ENCODE measurements at places on chromosomes 16 and 17.

DNA sequence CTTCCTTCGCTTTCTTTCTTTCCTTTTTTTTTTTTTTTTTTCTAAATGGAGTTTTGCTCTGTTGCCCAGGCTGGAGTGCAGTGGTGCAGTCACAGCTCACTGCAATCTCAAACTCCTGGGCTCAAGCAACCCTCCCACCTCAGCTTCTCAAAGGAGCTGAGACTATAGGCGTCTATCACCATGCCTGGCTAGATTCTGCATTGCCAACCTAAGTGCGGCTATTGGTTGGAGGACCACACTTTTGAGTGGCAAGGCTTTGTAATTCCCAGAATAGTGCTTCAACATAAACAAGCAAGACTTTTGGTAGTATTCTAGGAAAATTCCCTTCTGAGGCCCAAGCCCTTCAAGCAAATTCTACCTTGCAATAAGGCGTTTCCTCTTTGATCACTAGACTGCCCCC is 107.8 kb downstream of the YPEL2 start:
- no peak for DNase-seq

- no peak for DNase-seq
Measured at GRCh38 chr16:89007371-89008249, 30.6 kb upstream of the CBFA2T3 start.

DNA sequence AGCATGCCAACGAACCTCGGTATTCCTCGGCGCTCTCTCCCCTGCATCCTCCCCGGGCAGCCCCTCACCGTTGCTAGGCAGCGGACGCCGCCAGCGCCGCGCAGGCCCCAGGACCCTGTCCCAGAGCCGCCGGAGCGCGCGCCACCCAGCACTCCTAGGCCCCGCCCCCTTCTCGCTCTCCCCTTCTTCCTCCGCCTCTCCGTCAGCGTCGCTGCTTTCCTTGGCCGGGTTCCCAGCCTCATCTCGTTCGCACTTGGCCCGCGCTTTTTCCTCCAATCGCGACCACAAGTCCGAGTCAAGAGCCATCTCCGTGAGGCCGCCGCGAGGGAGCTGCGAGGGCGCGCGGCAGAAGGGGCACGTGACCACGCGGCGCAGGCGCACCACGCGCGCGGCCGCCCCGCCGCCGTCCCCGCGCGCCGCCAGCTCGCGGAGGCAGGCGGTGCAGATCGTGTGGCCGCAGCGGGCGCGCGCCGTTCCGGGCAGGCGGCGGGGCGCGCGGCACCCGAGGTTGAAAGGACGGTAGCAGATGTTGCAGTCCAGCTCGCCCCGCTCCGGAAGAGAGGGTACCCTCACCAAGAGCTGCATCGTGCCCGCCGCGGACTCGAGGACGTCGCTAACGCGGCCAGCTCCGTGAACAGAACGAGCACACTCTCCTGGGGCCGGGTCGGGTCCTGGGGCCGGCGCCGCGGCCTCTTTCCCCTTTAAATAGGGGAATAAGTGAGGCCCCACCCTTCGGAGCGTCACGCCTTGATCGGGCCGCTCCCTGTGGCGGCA is at the start of gene RNF227:
TSS of gene RNF227 (minus strand) at position 679 of the 774 bp plus-strand sequence. CDS start at position 585, 94 bp downstream.
- peak; percentile 80 for DNase-seq

GRCh38 chr17:61007980-61008379 is 330.3 kb downstream of the BCAS3 start:
- DNase-seq: no peak

- no peak for DNase-seq
Measured at GRCh38 chr17:50668025-50668837, 33.5 kb downstream of the ABCC3 start.

DNA sequence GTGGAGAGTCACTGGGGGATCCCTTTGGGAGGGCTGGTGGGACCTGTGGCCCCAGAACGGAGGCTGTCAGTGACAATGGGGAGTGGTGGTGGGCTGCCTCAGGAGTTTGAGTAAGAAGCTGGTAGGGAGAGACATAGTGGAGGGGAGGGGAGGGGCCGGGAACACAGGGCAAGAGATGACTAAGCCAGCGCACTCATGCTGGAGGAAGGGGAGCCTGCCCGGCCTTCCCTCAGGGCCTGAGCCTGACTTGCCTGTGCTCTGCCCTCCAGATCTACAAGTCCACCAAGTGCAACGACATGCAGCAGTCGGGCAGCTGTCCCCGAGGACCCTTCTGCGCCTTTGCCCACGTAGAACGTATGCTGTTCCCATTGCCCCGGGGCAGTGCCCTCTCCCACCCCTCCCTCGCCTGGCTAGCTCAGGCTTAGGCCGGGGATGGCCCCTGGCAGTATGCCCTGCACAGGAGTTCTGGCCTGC is 29.3 kb downstream of the UNC13D start:
- DNase-seq: no peak

DNA sequence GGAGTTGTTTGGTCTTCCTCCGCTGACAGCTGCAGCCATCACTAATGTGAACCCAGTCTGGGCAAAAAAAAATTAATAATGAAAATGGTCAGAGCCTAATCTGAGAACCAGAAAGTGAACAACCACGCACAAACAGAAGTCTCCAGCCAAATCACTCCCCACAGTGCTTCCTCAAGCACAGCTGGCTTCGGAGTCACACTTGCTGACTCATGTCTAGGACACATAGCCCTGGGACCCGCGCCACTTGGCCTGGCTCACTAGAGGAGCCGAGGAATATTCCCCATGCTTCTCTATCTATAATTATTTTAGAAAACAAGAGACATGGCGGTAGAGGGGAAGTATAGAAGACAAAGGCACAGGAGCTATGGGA is 109.1 kb downstream of the ZFHX3 start:
- no peak for DNase-seq

DNA sequence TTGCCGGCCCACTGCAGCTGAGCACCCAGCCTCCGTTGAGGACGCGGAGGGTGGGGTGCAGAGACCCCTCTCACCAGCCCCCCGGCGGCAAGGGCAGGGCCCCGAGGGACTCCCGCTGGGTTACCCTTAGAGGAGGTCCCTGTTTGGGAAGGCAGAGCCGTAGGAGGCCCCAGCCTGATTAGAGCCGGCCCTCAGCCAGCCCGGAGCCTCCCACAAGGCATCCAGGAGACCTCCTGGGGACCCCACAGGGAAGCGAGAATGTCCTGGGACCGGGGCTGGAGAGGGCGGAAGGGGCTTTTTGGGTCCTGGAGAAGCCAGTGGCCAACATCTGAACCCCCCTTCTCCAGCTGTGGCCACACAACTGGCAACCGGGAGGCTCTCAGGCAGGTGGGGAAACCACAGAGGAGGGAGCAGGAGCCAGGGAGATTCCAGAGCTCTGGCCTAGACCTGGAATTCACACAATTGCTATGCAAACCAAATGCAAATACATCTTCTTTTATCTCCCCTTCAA is 21.7 kb upstream of the SP6 start:
- no peak for DNase-seq

DNA sequence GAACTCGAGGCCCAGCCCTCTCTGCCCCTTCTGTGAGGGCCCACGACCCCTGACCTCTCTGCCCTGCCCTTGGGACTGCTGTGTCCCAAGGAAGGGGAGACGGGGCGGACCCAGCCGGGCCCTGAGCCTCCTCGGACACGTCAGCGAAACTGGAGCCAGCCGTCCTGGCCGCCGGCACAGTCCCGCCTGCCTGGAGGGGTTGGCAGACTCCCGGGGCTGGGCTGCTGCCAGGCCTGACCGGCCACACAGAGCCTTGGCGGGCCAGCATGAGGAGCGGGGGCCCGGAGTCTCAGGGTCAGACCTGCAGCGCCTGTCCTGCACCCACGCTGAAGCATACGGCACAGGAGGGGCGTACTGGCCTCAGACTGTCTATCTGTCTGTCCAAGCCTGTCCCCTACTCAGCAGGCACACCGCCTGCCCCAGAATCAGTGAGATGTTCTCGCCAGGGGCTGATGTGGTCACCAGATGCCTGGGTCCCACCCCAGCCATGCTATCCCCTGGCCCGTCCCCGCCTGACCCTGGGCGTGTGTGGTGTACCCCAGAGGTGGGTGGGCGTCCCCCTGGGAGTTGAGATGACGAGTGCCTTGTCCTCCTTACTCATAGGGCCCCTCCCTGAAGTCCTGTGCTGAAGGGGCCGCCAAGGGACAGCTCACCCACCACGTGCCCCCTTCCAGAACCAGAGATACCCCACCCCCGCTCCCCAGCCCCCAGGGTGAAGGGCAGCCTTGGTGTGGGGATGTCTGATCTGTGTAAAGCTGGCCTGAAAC is 4.7 kb downstream of the VASN start:
- no peak for DNase-seq
